ENCODE measurements at places on chromosomes 3 and 15.

GRCh38 chr3:187944390-187945179 is 199.3 kb upstream of the BCL6 start:
- no peak for DNase-seq

DNA sequence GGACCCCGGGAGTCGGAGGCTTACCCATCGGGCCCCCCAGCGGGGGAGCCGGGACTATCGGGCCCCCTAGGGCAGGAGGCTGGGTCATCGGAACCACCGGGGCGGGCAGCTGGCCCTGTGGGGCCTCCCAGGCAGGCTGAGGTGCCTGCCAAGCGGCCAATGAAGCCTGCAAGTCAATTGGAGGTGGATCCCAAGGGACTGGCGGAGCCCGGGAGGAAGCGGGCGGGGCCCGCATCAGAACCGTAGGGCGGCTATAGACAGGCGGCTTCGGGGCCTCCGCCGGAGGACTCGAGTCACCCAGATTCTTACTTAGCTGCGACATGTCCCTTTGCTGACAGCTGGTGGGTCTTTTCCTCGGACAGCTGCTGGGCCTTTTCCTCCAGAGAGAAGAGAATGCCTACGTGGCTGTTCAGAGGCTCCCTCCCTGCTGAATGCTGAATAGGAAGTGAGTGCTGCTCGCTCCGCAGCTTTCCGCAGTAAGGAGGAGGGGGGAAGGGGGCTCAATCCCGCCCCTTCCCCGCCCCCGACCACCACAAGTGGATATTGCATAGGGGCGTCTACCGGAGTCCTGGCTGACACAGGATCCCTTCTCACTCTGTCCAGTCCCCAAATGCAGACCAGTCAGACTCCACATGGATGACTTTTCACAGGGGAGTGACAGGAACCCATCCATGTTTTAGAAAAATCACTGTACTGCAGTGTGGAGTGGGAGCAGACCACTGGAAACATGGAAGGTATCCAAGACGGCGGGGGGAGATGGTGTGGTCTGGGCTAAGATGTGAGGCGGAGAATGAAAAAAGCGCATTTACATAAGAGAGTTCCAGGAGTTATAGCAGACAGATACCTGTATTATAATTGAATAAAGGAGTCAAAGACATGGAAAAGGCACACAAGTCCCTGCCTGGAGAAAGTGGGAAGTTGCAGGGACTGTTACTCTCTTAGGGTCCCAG is at the start of gene MAGEL2:
MAGEL2 (minus strand) TSS at position 447 of the 950 bp plus-strand sequence; CDS start at position 322, 125 bp downstream.
- no peak for DNase-seq

GRCh38 chr3:30206051-30206450 is 400.4 kb upstream of the TGFBR2 start:
- no peak for DNase-seq

DNA sequence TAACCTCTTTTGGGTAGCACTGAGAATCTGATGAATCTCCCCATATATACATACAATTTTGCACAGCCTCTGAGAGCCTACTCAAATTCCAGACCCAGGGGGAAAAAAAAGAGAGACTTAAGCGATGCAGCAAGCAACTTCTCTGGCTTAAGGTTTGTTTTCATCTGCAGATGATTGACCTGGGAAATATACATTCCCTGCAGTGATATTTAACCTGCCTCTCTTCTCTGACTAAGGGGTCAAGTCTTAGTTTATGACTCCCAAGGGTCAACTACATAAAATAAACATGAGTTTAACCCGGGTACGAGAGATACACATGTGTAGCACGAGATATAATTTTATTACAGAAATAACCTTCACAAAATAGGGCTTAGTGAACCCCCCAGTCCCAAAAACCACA is 737.8 kb downstream of the TUSC7 start:
- no peak for DNase-seq

All from chondrocyte (in vitro differentiated cells).